Activated naive CD4-positive, alpha-beta T cell treated with anti-CD3 and anti-CD28 coated beads, Interleukin-2, amount 10 ng/mL, durations not matched to agents 7 days and 5 days (primary cell): ENCODE measurements at places on chromosomes 6 and 20.

DNA sequence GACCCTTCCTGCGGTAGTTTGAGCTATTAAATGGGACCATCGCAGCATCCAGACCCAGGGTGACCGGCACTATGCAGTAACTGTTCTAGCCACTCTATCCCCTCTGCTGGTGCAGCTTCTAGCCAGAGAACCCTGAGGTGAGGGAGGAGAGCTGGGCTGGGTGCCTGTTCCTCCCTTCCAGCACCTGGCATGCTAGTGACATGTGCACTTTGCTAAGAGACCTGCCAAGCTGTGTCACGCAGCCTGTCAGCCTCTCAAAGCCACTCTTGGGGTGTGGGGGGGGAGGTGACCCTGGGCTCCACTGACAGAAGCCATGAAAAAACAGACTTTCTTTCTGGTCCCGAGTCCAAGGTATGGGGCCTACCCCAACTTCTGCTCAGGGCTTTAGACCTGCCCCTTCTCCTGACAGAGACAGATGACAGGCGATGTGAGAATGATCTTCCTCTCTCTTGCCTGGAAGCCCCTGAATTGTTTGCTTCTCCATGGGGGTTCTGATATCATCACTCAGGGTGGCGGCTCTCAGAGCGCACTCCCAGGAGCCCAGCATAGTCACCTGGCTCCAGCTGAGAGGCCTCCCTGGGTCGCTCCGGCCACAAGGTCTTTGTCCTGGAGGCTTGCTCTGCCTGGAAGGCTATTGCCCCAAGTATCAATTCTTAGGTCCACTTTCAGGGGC is 47.2 kb upstream of the MLN start:
- no peak overlapping the region for H3K4me3 ChIP-seq
- no peak overlapping the region for H3K27ac ChIP-seq
- H3K27me3 ChIP-seq: peaks cover 92% of the 10 kb centered on the region
- no peak for DNase-seq
- peaks cover 7% of the 10 kb centered on the region for H3K4me1 ChIP-seq

GRCh38 chr6:14841901-14842421 is 403.9 kb upstream of the JARID2 start:
- no peaks in the 10 kb centered on the region for H3K36me3 ChIP-seq
- no peak overlapping the region for H3K27ac ChIP-seq
- DNase-seq: no peak
- H3K4me3 ChIP-seq: no peak overlapping the region
- no peaks in the 10 kb centered on the region for H3K4me1 ChIP-seq

GRCh38 chr6:122692807-122693580 is 82.8 kb downstream of the PKIB start:
- no peaks in the 10 kb centered on the region for H3K36me3 ChIP-seq
- H3K27me3 ChIP-seq: no peaks in the 10 kb centered on the region
- H3K27ac ChIP-seq: no peak overlapping the region
- no peaks in the 10 kb centered on the region for H3K4me1 ChIP-seq
- H3K4me3 ChIP-seq: no peak overlapping the region

DNA sequence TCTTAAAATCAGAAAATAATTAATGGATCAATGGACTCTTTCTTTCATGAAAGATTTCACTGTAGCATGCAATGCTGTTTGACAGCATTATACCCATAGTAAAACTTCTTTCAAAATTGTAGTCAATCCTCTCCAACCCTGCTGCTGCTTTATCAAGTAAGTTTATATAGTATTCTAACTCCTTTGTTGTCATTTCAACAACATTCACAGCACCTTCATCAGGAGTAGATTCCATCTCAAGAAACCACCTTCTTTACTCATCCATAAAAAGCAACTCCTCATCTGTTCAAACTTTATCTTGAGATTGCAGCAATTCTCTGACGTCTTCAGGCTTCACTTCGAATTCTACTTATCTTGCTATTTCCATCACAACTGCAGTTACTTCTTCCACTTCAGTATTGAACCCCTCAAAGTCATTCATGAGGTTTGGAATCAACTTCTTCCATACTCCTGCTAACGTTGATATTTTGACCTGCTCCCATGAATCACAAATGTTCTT is 26.4 kb upstream of the BACH2 start:
- H3K36me3 ChIP-seq: no peaks in the 10 kb centered on the region
- no peak for DNase-seq
- peaks cover 9% of the 10 kb centered on the region for H3K4me1 ChIP-seq
- H3K4me3 ChIP-seq: no peak overlapping the region
- H3K27me3 ChIP-seq: no peaks in the 10 kb centered on the region
- H3K27ac ChIP-seq: no peak overlapping the region

GRCh38 chr6:154792761-154793160 is 59.5 kb downstream of the SCAF8 start:
- H3K27ac ChIP-seq: no peak overlapping the region
- H3K36me3 ChIP-seq: peaks cover 32% of the 10 kb centered on the region
- H3K27me3 ChIP-seq: no peaks in the 10 kb centered on the region
- no peaks in the 10 kb centered on the region for H3K4me1 ChIP-seq

DNA sequence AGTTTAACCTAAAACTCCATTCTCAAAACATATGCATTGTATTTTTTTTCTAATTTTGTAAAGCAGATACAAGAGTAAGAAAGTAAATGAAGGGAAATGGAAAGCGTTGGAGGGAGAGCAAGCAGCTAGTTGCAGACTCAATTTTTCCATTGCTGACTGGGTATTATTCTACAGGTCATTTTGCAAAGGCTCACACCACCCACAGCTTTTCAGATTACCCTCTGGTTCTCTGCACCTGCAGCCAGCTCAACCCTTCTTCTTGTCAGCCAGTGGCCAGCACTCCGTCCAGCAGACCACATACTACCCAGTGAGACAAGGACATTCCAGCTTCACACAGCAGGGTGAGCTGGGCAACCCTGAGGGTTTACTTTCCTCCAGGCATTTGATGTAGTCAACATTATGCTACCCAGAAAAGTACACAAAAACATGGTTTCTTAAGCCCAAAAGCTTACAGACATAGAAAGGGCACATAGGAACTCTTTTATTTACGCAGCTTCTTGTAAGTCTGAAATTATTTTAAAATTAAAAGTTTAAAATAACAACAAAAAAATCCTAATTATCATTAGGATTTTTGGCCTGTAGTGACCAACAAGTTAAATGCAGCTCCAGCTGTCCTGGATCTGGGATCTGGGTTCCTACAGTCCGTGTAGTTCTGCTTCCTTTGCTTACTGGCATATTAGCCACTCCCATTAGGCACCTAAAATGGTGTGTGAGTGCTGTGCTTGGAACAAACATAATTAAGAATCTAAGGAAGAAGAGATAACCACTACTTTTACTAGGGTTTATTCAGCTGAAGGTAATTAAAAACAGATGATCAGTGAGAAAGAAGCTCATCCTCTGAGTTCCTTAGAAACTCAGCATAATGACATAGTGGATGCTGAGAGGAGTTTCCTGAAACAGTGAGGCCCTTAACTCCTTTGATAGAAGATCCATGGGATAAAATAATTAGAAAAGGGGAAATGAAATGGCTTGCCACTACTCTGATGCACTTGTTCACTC is 185.3 kb downstream of the PKHD1 start:
- no peak overlapping the region for H3K4me3 ChIP-seq
- no peak for DNase-seq
- no peaks in the 10 kb centered on the region for H3K27me3 ChIP-seq
- H3K4me1 ChIP-seq: no peaks in the 10 kb centered on the region
- no peak overlapping the region for H3K27ac ChIP-seq

DNA sequence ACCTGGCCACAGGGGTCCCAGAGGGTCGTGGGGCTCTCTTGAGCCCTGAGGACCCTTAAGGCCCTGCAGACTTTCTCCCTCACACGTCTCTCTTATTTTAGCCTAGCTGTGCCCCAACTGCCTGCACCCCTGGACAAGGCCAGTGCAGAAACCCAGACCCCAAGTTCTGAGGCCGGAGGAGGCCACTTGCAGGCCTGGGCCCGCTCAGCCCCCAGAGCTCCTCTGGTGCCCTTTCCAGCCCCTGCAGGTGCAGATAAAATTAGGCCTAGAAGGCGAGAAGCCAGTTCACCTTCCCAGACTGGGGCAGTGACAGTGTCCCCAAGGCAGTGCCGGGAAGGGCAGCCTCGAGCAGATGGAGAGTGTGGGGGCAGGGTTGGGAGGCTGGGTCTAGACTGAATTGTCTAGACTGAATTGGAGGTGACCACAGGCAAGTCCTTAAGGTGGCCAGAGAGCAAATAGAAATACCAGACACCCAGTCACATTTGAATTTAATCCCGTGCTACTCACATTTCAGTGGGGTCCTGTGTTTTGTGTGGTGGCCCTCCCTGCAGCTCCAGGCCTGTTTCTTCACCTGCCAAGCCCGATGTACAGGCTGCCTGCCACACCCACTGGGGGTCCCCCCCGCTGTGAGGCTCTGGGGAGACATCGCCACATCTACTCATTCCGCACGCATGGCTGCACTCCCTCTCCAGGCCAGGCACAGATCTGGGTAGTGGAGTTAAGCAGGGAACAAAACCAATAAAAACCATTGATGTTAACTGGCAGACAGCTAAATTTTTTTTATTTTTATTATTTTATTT is 8.6 kb upstream of the IP6K3 start:
- no peak overlapping the region for H3K4me3 ChIP-seq
- no peaks in the 10 kb centered on the region for H3K4me1 ChIP-seq
- no peak for DNase-seq
- no peaks in the 10 kb centered on the region for H3K36me3 ChIP-seq

GRCh38 chr6:158801655-158802294 is 17.4 kb downstream of the EZR start:
- no peaks in the 10 kb centered on the region for H3K27me3 ChIP-seq
- H3K4me1 ChIP-seq: peaks cover 83% of the 10 kb centered on the region
- peaks cover 37% of the 10 kb centered on the region for H3K36me3 ChIP-seq

- H3K27ac ChIP-seq: no peak overlapping the region
- no peak overlapping the region for H3K4me3 ChIP-seq
- no peak for DNase-seq
- no peaks in the 10 kb centered on the region for H3K27me3 ChIP-seq
- no peaks in the 10 kb centered on the region for H3K4me1 ChIP-seq
Measured at GRCh38 chr6:123994891-123995635, 191.4 kb downstream of the NKAIN2 start.

- H3K4me3 ChIP-seq: no peak overlapping the region
- no peaks in the 10 kb centered on the region for H3K36me3 ChIP-seq
- H3K27ac ChIP-seq: no peak overlapping the region
Measured at GRCh38 chr20:14956538-14956937, 619.1 kb upstream of the FLRT3 start.

DNA sequence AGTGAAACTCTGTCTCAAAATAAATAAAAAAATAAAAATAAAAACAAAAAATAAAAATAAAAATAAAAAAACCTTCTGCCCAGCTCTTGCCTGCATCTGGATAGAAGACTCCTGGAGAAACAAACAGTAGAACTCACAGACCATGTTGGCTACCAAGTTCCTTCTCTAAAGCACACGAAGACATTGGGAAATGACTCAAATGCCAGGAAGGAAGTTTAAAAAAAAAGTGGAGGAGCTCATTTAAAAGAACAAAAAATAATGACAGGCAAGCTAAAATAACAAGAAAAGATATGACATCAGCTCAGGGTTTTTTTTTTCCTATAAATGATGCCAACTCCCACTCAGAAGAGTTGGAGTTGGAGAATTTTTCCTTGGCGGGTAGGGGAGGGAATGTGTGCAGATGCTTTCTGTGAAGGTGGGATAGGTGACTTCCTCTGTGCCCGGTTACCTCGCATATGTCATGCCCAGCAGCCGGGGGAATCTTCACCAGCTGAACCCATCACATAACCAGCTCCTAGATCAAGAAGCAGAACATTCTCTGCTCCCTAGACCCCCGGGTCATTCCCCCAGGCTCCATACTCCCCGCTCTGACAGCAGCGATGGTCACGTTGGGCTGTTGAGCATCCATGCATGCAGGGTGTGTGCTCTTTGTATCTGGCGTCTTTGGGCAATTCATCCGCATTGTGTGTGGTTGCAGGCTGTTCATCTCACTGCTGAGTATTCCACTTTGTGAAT is 17.3 kb upstream of the CD93 start:
- H3K27me3 ChIP-seq: peaks cover under 1% of the 10 kb centered on the region
- H3K4me1 ChIP-seq: no peaks in the 10 kb centered on the region
- DNase-seq: no peak
- no peak overlapping the region for H3K27ac ChIP-seq

DNA sequence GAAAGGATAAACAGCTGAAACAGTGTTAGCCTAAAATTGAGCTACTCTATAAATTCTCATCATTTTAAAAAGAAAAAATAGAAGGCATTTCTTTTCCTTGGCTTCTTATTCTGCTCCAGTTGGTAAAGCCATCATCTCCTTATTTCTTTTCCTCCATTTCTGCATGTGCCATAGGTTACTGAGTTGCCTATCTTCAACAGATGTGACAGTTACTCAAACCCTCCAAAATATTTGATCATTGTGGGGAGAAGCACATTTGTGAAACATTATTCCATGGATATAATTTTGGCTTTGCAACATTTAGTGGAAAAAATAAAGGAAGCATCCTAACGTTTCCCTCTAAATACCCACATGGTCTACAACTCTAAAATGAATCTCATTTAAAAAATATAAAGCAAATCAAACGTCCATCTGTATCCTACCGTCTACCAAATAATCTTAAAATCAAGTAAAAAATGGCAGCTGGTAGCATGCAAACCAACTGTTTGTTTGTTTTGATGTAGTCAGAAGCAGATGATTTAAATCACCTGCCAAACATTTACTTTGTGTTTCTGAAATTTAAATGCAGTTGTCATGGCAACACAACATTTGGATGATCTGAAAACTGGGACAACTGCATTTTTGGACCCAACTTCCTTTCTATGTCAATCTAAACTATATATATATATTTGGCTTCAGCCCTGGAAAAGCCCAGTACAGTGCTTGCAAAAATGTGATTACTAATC is 16.8 kb upstream of the SNX9 start:
- H3K4me1 ChIP-seq: peaks cover 6% of the 10 kb centered on the region
- no peak overlapping the region for H3K4me3 ChIP-seq
- H3K27ac ChIP-seq: no peak overlapping the region

GRCh38 chr6:34056305-34057108 is 89.4 kb downstream of the GRM4 start:
- peaks cover 47% of the 10 kb centered on the region for H3K27me3 ChIP-seq
- H3K27ac ChIP-seq: no peak overlapping the region
- peak; percentile 27 for DNase-seq

GRCh38 chr6:28901831-28902230 is 22.0 kb downstream of the TRIM27 start:
- no peak for DNase-seq
- no peak overlapping the region for H3K4me3 ChIP-seq
- H3K27ac ChIP-seq: no peak overlapping the region
- peaks cover 16% of the 10 kb centered on the region for H3K4me1 ChIP-seq
- no peaks in the 10 kb centered on the region for H3K27me3 ChIP-seq

DNA sequence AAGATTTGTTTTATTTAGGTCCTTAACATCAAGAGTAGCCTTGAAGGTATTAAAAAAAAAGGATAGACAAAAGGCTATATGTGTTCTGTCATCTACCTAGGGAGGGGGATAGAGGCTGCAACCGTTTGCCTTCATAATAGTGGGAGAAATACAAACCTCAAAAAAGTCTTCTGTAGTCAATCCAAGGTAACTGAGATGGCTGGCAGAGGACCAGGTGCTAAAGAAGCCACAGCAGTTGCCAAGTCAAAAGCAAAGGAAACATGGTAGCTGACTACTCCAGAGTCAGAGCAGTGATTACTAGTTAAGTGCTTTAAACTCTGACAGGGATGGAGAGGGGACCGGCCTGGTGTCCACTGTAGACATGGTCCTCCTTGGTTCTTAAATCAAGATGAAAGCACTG is 249.4 kb downstream of the PTPRK start:
- no peaks in the 10 kb centered on the region for H3K27me3 ChIP-seq
- DNase-seq: no peak
- no peak overlapping the region for H3K4me3 ChIP-seq
- H3K4me1 ChIP-seq: peaks cover 6% of the 10 kb centered on the region

- H3K4me3 ChIP-seq: no peak overlapping the region
- no peak overlapping the region for H3K27ac ChIP-seq
- H3K36me3 ChIP-seq: no peaks in the 10 kb centered on the region
- peaks cover 2% of the 10 kb centered on the region for H3K4me1 ChIP-seq
- no peak for DNase-seq
Measured at GRCh38 chr6:158384671-158385110, 72.4 kb downstream of the TULP4 start.
